ENCODE measurements at places on chromosomes 1 and 21. TPM values are rescaled to one million over a fixed set of nuclear protein-coding genes. Genes with fewer than 3 reads are reported as not detected.

DNA sequence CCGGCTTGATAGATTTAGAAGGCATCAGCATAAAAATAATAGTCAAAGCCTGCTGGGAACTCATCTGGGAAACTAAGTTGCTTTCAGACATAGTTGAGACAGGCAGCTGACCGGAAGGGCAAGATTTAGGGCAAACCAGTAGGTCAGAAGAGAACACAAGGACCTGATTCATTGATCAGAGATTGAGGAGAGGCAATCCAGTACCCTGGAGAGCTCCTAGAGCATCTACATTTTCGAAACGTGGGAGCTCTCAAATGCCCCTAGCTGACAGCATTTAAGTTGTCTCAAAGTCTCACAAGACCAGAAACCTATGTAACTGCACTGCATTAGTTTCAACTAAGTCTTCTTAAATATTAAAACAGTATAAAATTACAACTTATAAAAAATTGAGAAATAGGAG, 22.9 kb upstream of the MTF2 start:
- no peaks in the 10 kb centered on the region for H3K36me3 ChIP-seq
- H3K27me3 ChIP-seq, result peaks cover 10% of the 10 kb centered on the region

- no peak overlapping the region for H3K27ac ChIP-seq
- DNase-seq, result no peak
- H3K4me1 ChIP-seq, result peaks cover 6% of the 10 kb centered on the region
- peaks cover 35% of the 10 kb centered on the region for H3K27me3 ChIP-seq
- H3K36me3 ChIP-seq, result no peaks in the 10 kb centered on the region
Measured at GRCh38 chr1:241355311-241356010, 1.5 kb downstream of the RGS7 start.

DNA sequence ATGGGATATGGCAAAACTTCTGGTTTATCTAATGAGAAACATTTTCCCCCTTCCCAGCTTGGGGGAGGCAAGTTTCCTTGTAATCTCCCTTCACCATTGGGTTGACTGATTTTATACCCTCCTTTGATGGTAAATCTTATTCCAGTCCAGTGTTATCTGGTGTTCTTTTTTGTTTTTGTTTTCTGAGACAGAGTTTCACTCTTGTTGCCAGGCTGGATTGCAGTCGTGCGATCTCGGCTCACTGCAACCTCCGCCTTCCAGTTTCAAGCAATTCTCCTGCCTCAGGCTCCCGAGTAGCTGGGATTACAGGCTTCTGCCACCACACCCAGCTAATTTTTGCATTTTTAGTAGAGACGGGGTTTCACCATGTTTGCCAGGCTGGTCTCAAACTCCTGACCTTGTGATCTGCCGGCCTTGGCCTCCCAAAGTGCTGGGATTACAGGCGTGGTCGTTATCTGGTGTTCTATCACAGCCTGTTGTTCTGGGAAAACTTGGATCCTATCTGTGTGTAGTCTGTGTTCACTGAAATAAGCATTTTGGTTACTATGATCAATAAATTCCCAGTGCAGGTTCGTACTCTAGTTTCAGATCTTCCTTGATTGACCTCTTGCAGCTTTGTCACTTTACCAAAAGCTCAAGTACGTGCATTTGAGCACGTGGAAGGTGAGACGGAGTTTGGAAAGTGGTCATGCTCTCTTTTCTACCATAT, 281.1 kb downstream of the NCAM2 start:
- H3K27me3 ChIP-seq, result no peaks in the 10 kb centered on the region
- H3K4me1 ChIP-seq, result no peaks in the 10 kb centered on the region
- DNase-seq, result no peak
- H3K4me3 ChIP-seq, result no peak overlapping the region
- no peak overlapping the region for H3K27ac ChIP-seq

The RGS1 gene
- 13.6 TPM for total RNA-seq

The UMODL1 gene
- total RNA-seq, result not detected

The HFM1 gene
- total RNA-seq, result not detected
